ENCODE measurements at places on chromosomes 12 and 14.

GRCh38 chr14:59160506-59160905 lies 28.0 kb upstream of the DAAM1 start:
- DNase-seq = no peak

DNA sequence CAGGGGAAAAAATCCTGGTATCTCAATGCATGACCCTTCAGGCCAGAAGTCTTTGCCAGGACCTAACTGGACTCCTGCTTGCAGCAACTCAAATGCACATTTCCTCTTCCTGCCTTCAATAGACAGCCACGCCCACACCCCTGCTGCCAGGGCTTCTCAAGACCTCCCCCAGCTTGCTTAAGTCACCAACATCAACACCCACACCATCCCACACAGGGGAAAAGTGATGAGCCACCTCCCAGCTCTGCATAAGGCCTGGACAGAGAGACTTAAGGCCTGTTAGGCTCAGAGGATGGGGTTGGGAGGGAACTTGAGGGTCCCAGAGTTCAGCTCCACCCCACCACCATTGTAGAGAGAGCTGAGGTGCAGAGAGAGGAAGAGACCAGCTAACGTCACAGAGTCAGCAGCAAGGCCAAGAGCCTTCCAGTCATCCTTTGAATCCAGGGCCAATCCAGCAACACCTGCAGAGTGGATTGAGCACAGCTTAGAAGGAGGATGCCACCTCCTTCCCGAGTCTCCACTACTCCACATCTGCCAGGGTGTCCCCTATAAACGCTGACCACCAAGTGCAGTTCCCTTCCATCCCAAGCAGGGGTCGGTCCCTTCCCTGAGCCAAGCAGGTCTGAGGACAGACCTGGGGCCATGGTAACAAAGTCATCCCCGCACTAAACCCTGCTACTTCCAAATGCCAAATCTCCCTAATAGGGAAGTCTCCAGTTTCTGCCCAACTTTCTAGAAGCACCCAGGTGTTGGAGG lies 50.0 kb downstream of the KDM2B start:
- no peak for DNase-seq

DNA sequence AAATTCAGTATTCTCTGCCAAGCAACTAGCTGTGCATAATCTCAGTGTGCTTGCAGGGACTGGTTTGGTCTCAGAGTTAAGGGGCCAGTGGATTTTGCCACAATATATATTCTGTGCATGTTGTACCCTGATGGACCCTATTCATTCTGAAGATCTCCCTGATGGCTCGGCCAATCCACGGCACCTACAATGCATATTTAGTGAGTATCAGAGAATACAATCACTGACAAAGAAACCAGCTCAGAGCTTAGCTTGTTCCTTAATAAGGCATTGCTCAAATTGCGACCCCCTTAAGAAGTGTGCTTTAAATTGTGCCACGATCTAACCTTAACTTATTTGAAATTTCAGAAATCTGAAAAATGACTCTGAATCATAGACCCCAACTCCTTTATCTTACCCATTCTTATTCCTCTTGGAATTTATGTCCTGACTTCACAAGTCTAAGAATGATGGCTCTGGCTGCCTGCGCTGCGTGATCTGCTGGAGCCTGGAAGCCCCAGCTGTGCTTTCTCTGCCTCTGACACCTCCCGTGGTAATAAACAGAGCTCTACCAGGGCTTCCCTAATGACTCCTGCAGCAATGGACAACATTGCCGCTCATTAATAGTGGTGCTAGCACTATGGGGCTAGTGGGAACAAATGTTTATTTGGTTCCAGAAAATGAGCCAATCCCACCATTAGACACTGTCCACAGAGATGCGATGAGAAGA lies 9.0 kb upstream of the DCAF4 start:
- no peak for DNase-seq

GRCh38 chr12:2618291-2618995 lies 176.3 kb upstream of the FKBP4 start:
- no peak for DNase-seq

DNA sequence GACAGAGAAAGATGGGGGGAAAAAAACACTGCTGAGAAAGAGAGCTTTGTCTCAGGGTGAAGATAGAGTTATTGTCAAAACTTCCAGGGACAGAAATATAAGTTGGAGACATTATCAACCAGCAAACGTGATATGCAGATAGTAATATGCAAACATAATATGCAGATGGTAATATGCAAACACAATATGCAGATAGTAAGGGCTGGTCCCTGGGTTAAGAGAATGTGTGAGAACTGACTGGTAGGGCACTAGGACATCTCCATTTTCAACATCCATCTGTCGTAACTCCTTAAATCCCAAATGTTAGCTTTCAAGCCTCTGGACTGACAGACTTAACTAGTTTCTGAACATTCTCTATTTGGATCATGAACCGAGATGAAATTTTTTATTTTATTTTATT lies 32.2 kb downstream of the SNRPF start:
- no peak for DNase-seq

GRCh38 chr12:60100852-60101251 lies 505.0 kb downstream of the SLC16A7 start:
- DNase-seq = no peak

- DNase-seq = no peak
Observed at GRCh38 chr12:108107293-108107692, 21.8 kb upstream of the WSCD2 start.

DNA sequence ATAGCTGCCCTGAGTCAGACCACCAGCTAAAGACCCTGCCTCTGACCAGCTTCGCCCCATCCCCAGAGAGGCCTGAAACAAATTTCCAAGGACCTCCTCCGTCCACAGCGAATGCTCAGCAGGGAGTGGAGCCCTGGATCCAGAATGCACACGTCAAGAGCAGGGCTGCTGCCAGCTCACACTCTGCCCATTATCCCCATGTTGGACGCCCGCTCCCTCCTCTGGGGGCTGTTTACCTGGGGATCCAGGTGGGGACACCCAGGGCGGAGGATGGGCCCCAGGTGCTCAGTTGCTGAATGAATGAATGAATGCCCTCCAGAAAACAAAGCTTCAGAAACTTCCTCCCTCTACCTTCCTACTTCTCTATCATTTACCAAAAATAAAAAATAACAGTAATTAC lies 18.1 kb downstream of the BCL11B start:
- no peak for DNase-seq

DNA sequence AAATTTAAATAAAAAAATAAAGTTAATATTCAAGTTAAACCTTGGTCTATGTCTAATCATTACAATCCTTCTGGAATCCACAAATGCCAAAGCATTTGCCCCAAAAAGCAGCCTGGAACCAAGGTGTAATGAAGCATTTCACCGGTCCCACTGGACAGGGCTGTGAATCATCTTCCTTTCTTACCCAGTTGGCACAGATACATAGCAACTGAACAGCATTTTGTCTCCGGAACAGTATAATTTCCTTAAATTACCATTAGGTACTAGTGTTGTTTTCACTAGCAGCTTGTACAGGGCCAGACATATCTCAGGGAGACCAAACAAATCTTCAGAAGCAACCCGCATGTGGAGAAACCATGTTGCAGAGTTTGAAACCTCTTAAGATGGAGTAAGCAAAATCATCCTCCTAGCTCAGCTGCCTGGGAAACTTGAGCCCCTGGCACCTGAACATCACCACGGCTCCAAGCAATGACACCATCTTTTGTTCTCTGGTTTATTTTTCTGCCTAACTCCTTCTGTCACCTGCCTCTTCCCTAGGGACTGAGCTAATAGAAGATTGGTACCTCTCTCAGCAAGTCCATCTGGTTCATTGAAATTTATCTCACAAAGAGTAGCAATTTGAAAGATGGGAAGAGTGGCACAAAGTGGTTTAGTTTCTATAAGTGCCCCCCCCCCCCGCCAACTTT lies 17.9 kb upstream of the MDM1 start:
- no peak for DNase-seq

- DNase-seq = no peak
Observed at GRCh38 chr14:29743531-29743930, 184.1 kb downstream of the PRKD1 start.

- DNase-seq = no peak
Observed at GRCh38 chr14:96661244-96661969, 135.8 kb upstream of the VRK1 start.

DNA sequence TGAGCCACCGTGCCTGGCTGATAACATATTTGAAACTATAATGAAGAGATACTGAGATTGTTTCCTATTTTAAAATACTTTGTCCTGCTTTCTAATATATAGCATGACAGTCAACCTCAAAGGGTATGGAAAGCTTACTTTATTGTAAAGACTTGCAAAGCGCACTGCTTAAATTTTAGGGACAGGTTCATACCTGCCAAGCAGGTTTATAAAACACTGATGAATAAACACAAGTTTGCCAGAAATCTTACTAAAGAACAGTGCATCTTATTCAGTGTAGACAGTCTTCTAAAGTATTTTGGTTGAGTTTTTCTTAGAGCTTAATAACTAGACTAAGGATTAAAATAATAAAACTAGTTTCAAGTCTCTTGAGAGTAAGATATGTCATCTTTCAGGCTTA lies 4.8 kb downstream of the C12orf71 start:
- DNase-seq = no peak

- DNase-seq = no peak
Observed at GRCh38 chr14:102042699-102043098, 44.1 kb downstream of the HSP90AA1 start.

DNA sequence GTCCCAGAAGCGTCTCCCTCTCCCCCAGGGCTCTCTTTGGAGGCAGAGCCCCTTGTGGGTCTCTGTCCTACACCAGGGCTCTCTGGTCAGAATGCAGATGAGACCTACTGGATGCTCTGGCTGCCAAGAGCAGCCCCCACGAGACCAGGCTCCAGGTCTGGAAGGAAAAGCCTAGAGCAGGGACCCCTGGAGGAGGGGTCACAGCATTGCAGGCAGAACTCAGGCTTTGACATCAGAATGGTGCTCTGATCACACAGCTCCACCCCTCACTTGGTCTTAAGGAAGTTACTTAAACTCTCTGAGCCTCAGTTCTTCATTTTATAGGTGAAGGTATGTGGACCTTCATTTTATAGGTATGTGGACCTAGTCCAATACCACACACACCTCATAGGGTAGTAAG lies 83.1 kb downstream of the ARL6IP4 start:
- DNase-seq = no peak

DNA sequence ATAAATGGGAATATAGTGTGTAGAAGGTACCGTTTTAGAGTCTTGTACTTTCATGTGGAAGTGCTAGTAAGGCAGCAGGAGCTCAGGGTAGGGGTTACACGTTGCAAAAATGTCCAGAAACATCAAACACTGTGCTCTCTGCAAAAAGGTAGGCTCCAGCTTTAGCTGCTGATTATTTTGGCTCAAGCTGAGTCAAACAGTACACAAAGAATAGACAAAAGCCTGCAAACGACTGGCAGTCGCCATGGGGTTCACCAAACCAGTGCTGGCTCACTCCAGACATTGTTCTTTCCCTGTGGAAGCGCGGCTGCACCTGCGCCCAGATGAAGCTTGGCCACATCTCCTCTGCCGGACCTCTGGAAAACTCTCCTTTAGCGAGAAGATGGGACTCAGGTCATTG lies 45.3 kb upstream of the NAA30 start:
- DNase-seq = no peak

- DNase-seq = no peak
Observed at GRCh38 chr12:121376754-121377697, 22.9 kb upstream of the RNF34 start.

GRCh38 chr14:37021390-37021789 lies 151.0 kb downstream of the SLC25A21 start:
- no peak for DNase-seq

GRCh38 chr12:104352106-104352713 lies 48.7 kb downstream of the EID3 start:
- no peak for DNase-seq

GRCh38 chr12:69616025-69616424 lies 5.3 kb upstream of the LRRC10 start:
- no peak for DNase-seq

GRCh38 chr12:12282202-12282601 lies 15.4 kb upstream of the LRP6 start:
- DNase-seq = no peak

DNA sequence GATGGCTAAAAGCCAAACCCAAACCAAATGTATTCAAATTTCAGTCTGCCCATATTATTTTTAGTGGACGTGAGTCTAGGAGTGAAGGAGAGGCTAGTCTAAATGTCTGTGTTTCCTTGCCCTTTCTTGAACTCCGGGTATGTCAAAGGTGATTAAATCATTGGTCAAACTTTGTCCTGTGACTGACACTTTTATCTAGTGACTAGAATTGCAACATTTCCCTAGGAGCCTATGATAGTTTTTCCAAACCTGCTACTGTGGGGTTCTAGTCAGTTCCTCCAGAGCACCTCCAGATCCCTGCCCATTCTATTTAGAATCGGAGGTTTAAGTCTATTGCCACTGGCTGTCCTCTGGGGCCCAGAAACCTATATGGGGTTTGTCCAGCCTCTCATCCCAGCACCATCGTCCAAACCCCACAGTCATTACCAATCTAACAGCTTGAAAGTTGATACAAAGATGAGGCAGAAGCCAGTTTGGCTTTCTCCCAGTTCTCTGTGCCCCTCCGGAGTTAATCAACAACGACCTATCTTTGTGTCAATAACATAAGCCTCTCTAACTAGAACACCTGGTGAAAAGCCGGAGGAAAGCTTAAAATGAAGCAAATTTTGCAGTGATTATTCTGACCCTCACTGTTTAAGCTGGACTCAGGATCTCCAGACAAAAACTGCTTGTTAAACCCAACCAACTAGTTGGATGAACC lies 306.7 kb downstream of the ZFP36L1 start:
- DNase-seq = no peak

GRCh38 chr12:67471810-67472209 lies 176.7 kb upstream of the DYRK2 start:
- no peak for DNase-seq

- DNase-seq = no peak
Observed at GRCh38 chr14:96598332-96598928, 96.2 kb downstream of the PAPOLA start.

DNA sequence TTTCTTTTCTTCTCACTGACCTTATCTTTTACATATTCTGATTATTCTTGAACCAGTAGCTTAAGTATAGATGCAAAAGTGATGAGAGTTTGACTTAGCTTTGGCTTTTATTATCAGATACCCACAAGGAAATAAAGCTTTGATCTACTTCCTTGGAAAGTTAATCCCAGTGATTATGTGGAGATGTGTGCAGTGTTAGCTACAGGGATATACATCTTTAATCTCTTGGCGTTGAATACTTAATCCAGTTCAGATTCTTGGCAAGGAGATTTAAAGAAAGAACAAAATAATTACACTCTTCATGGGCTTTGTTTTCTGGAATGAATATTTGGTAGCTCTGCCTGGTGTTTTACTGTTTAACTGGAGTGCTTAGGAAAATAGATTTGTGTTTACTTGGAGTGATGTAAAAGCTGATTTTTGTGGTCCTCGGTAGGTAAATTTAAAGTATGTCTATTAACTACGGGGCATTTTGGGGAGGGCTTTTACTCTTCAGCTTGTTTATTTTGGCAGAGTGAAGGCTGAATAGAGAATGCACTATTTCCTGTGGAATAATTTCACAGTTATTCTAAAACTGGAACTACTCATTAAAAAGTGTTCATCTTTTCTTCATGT lies 150.1 kb upstream of the LRIG3 start:
- DNase-seq = no peak

- DNase-seq = no peak
Observed at GRCh38 chr12:113582521-113583218, 111.0 kb upstream of the LHX5 start.
